ENCODE measurements at places on chromosomes 5 and 9.

GRCh38 chr9:137427454-137428310, 4.5 kb downstream of the NOXA1 start:
- no peak for DNase-seq

DNA sequence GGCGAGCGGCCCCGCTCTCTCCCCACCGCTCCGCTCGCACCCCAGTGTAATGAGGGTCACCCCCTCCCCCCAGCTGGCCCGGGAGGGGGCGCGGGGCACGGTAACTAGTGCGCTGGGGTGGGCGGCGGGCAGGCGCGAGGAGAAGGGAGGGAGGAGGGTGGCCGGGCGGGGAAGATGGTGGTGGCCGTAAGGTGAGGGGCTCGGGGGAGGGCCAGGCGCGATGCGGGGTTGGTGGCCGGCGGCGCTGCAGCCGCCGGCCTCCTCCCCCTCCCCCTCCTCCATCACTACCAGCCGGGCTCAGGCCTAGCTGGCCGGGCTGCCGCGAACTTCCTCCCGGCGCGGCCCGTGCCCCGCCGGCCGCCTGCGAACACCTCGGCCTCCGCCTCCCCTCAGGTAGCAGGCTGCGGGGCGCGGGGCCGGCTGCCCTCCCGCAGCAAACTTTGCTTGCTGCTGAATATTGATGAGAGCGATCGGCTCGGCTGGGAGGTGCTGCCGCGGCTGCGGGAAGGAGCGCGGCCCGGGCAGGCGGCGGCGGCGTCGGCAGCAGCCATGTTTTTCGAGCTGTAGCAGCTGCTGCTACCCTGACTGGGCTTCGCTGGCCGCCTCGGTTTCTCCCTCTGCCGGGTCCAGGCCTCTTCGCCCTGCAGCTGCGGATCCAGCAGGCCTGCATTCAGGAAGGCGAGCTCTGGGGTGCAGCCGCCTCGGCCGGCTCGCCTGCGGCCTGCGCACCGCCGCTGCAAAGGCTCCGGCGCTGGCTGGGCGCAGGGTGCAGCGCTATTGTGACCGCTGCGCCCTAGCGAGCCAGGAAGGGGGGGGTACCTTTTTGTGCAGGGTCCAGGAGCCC, 502 bp downstream of the NSD1 start:
- peak; percentile 49 for DNase-seq

GRCh38 chr9:98778711-98779530, 17.4 kb downstream of the ANKS6 start:
- no peak for DNase-seq

DNA sequence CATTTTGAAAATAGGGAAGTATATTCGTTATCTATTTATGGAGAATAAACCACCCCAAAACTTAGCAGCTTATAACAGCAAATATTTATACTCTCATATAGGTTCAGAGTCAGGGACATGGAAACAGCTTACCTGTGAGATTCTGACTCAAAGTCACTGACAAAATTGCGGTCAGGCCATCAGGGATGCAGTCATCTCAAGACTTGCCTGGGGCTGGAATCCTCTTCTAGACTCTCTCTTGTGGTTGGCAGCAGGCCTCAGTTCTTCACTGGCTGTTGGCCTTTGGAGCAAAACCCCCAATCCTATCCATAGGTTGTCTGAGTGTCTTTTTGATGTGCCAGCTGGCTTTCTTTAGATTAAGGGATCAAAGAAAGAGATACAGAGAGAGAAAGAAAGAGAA, 275.6 kb downstream of the SEC61B start:
- DNase-seq = no peak

DNA sequence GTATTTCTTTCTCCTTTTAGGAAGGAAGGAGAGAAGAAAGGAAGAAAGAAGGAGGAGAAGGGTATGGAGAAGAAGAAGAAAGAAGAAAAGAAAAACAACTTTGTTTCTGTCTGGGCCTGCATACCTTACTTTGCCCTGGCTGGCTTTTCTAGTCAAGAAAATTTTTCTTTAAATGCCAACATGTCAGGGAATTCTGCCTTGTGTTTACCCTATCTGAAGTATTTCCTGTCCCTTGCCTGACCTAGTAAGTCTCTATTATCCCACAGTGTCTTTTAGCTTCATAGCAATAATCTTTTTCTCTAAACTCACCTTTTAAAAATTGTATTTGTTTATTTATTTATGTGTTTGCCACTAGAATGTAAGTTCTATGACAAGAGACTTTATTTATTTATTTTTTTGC, 1864.1 kb downstream of the EFNA5 start:
- DNase-seq = no peak

DNA sequence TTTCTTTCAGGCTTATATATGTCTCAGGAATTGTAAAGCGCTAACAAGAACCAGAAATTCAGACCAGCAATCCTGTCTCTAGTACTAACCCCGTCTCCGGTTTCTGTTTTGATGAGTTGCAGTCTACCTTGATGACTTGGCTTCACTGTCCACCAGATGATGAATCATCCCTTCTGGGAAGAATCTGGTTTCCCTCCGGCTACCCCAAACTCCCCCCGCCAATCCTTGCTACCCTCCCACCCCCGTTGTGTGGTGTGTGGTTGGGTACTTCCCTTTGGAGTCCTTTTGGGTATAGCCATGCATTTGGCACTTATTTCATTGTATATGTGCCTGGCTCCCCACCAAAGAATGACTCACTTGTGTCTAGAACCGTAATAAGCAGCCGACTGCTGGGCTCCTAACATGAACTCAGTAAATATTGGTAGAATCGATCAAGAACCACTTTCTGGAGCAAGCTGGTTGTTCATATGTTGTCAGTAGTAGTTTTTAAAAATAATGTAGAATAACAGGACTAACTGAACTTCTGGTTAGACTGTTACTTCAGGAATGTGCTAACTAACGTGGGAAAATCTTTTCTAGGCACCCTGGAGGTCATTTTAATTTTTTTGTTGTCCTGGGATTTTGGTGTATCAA, 8.3 kb upstream of the TGFBI start:
- DNase-seq = peak; percentile 11

DNA sequence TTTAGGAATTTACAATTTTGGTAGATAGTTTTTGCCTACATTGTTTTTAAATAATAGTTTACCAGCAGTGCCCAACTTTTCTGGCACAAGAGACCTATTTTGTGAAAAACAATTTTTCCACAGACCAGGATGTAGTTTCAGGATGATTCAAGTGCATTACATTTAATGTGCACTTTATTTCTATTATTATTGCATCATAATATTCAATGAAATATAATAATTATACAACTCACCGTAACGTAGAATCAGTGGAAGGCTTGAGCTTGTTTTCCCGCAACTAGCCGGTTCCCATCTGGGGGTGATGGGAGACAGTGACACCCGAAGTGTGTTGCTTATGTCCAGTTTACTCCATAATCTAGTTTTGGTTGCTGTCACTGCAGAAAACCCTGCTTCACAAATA, 3.5 kb upstream of the HNRNPA0 start:
- DNase-seq = no peak

DNA sequence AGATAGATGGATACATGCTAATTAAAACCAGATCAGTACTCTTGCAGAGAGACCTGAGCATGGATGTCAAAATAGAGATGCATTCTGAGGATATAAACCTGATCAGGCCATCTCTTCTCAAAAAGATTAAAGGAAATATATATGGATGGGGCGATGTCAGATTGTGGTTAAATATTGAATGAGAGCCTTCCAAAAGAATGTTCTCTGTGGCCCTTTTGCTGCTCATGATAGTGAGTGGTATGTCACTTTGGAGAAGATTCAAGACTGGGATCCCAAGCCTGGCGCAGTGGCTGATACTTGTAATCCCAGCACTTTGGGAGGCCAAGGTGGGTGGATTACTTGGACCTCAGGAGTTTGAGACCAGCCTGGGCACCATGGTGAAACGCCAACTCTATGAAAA, 20.5 kb downstream of the ZNF131 start:
- DNase-seq = no peak

DNA sequence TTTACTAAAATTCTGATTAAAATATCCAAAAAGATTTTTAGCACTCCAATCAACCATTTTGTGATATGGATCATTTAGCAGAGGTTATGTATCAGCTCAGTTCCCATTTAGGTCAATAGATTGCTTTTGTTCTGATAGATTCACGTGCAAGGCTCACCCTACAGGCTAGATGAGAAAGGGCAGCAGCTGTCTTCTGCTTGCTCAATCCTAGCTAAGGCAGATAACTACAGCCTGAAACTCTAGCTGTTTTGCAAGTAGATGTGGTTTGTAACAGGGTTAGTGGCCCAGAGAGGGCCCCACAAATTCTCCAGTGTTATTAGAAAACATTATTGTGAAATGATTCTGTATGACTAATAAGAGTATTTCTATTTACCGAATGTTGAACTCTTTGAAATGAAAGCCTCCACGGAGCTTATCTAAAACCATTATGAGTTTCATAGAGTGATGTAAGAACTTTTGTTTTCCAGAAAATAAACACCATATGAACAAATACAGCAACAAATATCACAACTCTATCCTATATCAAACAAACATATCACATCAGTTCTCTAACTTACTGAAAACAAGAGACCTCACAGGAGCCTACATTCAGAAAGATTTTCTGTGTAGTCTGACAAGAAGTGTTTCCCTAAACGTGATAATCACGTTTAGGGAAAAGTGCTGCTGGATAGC, 841.9 kb upstream of the ACO1 start:
- DNase-seq = no peak

DNA sequence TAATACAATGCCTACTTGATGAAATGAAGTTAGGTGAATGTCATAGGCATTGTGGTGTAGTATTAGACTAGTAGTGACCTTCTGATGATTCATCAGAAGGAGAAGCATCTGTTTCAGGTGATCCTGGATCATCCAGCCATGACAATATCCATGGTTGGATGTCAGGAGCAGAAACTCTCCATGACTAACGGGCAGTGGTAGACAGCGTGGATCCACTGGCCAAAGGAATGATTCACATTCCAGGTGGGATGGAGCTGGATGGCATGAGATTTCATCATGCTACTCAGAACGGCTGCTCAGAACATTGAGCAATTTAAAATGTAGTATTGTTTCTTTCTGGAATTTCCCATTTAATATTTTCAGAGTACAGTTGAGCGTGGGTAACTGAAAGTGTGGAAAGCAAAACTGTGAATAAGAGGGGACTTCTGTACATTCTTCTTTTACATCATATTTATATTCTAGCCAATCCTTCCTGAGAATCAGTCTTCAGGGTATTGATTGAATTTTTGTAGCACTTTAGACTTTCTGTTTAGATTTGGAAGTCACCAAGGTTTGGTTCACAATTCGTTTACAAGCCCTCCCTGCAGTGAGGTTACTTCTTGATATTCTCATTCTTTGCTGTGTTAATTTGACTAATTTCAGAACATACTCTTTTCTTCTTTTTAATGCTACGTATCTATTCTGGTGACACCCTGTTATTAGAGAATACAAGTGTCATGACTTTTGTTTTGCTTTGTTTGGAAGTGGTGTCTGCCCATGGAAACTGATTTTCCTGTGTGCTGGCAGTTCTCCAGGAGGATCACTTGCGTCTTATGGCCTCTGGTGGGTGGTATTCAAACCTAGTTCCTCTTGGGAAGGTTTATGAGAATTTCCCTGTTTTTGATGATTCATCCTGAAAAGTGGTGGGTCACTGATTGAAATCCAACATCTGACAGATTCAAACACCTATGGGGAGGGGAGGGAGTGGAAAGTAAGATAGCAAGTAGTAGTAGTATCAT, 12.2 kb upstream of the CLINT1 start:
- DNase-seq = no peak

- no peak for DNase-seq
These were observed 37.5 kb downstream of the ANKDD1B start for GRCh38 chr5:75648712-75649111.

DNA sequence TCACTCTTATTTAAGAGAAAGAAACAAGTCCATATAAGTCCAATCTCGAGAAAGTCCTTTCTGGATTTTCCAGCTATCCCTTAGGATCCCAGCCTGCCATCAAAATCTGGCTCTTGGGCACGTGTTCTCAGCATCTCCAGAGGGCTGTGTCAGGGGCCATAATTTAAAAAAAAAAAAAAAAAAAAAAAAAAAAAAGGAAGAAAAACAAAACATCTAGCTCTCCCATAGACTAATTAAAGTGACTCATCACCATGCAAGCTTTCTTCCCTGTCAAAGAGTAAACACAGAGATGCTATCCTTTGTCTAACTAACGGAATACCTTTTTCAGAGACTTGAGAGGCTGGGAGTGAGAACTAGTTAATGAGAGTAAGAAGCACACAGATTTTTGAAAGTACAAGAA, 44.9 kb upstream of the MYO10 start:
- DNase-seq = no peak

GRCh38 chr5:180160789-180161188, 48.2 kb downstream of the RASGEF1C start:
- DNase-seq = no peak

DNA sequence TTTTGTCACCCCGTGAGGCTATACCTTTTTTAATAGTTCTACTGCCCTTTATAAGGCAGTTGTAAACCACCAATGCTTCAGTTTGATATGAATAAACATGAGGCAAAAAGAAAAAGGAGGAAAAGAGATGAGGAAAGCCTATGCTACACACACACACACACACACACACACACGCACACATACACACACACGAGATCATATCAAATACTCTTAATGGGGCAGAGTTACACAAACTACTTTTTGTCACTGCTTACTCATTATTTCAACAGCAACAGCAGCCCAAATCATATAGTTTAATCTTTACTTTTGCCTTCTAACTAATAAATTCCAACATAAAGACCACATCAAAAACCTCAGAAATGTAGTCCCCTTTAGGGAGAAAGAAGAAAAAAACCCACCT, 116.8 kb upstream of the PAM start:
- no peak for DNase-seq

DNA sequence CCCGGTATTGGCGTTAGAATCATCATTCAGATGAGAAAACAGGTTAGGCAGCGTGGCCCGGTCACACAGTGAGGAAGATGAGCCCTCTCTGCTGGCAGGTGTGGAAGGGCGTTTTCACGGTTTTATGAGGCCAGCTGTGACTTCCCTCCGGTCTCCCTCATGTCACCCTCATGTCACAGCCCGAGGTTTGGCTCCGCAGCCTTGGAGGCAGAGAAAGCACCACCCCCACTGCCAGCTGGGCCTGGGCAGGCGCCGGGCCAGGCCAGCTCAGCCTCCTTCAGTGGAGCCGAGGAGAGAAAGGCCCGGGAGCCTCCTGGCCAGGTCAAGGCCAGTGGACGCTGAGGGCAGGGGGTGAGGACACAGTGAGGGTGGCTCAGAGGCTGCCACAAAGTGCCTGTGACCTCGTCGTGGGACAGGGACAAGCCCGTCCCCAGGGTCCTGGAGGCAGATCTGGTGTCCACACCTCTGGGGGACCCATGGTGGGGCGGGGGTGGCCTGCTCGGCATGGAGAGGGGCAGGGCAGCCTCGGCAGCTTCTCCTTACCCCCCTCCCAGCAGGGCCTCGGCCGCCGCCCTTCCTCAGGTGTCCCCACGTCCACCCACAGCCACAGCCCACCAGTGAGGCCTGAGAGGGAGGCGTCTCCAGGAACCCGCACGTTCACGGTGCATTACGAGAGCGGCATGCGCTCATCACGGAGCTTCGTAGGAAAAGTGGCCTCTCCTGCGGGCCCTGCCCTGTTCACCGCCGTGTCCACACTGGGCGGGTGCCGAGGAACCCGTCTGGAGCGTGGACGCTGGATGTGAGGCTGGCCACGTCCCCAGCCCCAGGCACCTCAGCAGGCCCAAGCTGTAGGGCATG, 32.2 kb downstream of the EXD3 start:
- no peak for DNase-seq

GRCh38 chr9:34716711-34717110, 6.8 kb upstream of the CCL21 start:
- no peak for DNase-seq

- no peak for DNase-seq
These were observed 433 bp upstream of the PTAR1 start for GRCh38 chr9:69760278-69760610.
